Left ventricle myocardium superior (tissue), 1 donor: ENCODE measurements at places on chromosomes 5 and 9. TPM values are rescaled to one million over a fixed set of nuclear protein-coding genes. Genes with fewer than 3 reads are reported as not detected.

The STPG3 gene
- total RNA-seq = 0.69 TPM

The SLC36A2 gene
- 0.22 TPM for total RNA-seq

The ATG10 gene
- 4.3 TPM for total RNA-seq

The C7 gene
- 199 TPM for total RNA-seq

The OTULIN gene
- 23.5 TPM for total RNA-seq

The CSF2 gene
- not detected for total RNA-seq

The RABL6 gene
- total RNA-seq = 73.0 TPM

The TLN1 gene
- total RNA-seq = 243 TPM

The TLX3 gene
- not detected for total RNA-seq

The MAMDC4 gene
- total RNA-seq = 12.9 TPM

The MOB3B gene
- 1.7 TPM for total RNA-seq

The LSM11 gene
- total RNA-seq = 1.7 TPM

The SPATA31E1 gene
- not detected for total RNA-seq

The ABLIM3 gene
- total RNA-seq = 130 TPM

The NR3C1 gene
- 53.0 TPM for total RNA-seq

The PCDHB10 gene
- 0.64 TPM for total RNA-seq

The FBP2 gene
- total RNA-seq = not detected

The LRRC19 gene
- not detected for total RNA-seq

The ADCY2 gene
- total RNA-seq = 0.17 TPM

The IFNA5 gene
- not detected for total RNA-seq

The GLIPR2 gene
- 5.9 TPM for total RNA-seq

The SPATA31A3 gene
- not detected for total RNA-seq

The TAF11L10 gene
- not detected for total RNA-seq

The TMC1 gene
- total RNA-seq = not detected

The DMRT3 gene
- total RNA-seq = not detected

The KIF27 gene
- total RNA-seq = 4.5 TPM

The FRMD3 gene
- total RNA-seq = 97.7 TPM
